ENCODE measurements at places on chromosomes 13 and 19.

DNA sequence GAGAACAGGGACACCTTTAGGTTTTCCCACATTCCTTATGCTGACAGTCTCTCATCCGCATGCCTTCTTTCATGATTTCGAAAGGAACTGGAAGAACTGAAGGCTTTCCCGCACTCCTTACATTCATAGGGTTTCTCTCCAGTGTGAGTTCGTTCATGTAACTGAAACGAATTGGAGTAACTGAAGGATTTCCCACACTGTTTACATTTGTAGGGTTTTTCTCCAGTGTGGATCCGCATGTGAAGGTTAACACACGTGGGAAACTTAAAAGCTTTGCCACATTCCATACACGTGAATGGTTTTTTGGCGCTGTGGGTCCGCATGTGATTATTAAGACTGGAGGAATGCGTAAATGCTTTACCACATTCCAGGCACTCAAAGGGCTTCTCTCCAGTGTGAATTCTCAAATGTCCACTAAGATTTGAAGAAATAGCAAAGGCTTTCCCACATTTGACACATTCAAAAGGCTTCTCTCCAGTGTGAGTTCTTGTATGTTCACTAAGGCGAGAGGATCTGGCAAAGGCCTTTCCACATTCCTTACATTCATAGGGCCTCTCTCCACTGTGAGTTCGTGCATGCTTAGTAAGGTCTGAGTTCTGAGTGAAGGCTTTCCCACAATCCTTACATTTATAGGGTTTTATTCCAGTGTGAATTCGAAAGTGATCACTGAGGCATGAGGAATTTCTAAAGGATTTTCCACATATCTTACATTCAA lies 22.0 kb downstream of the ZNF266 start:
- DNase-seq, result no peak

DNA sequence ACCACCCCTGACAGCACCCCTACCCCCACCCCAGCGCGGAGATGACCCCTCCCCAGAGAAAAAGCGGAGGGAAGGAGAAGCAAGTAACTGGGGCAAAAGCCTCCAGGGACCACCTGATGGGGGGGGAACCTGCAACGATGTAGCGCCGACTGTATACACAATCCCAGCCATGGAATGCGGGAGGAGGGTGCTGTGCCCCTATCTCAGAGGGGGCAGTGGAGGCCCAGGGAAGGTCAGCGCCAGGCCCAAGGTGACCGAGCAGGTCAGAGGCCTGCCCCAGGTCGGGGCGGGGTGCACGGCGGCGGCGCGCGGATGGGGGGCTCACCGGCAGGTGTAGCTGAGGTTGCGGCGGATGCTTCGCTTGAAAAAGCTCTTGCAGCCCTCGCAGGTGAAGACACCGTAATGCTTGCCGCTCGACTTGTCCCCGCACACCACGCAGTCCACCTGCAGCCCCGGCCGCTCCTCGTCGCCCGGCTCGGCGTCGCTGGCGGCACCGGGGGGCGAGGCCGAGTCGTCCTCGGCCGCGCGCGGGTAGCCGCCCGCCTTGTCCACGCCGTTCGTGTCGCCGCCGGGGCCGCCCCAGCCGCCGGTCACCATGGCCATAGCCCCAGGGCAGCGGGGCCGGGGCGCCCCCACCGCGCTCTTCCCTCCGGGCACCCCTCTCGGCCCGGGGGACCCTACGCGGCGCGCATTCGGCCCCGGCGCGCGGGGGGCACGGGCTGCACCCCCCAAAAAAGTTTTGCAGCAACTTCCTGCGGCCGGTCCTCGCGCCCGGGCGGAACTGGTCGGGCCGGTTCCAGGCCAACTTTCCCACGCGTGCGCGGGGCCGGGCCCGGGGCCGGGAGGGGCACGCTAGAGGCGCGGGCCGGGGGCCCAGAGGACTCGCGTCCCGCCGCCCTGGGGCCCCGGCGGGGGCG lies 843 bp downstream of the NR2F6 start:
- peak; percentile 39 for DNase-seq

DNA sequence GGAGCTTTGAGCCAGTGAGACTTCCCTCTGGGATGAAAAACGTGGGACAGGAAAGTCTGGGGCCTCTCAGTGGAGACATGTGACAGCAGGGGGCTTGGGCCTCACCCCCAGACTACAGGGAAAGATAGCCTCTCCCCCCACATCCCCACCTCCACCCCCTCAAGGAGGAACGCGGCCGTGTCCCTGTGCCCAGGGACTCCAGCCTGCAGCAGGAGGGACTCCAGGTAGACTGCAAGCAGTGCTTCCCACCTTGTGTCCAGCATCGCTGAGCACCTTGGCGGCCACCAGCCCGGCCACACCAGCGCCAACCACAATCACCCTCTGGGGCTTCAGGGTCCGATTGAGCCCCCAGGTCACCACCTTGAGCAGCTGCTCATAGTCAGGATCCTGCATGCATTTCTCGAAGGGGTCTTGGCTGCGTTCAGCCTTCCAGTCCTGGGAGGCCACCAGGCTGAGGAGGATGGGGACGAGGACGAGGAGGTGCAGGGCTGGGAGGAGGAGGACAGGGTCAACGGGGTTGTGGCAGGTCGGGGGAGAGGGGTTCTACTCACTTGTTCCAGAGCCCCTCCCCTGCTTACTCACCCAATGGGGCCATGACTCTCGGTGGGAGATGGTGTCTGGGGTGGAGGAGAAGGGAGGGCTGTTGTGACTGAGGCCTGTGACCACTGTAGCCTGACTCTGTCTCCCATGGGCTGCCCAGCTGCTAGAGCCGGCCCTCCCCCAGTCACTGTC lies 955 bp downstream of the IL4I1 start:
- no peak for DNase-seq

- DNase-seq, result no peak
These were observed 108.9 kb downstream of the ZAR1L start for GRCh38 chr13:32206097-32206740.

- DNase-seq, result peak; percentile 15
These were observed 5.2 kb downstream of the PRX start for GRCh38 chr19:40407714-40408597.

DNA sequence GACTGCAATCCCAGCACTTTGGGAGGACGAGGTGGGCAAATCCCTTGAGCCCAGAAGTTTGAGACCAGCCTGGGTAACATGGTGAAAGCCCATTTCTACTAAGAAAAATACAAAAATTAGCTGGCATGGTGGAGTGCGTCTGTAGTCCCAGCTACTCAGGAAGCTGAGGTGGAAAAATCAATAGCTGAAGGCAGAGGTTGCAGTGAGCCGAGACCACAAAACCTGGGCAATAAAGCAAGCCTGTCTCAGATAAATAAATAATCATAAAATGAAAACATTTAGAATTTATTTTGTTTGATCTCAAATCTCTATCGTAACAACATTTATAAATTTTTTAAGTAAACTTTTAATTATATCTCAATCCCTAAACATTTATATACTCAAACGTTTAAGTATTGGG lies 36.6 kb downstream of the USP12 start:
- no peak for DNase-seq

DNA sequence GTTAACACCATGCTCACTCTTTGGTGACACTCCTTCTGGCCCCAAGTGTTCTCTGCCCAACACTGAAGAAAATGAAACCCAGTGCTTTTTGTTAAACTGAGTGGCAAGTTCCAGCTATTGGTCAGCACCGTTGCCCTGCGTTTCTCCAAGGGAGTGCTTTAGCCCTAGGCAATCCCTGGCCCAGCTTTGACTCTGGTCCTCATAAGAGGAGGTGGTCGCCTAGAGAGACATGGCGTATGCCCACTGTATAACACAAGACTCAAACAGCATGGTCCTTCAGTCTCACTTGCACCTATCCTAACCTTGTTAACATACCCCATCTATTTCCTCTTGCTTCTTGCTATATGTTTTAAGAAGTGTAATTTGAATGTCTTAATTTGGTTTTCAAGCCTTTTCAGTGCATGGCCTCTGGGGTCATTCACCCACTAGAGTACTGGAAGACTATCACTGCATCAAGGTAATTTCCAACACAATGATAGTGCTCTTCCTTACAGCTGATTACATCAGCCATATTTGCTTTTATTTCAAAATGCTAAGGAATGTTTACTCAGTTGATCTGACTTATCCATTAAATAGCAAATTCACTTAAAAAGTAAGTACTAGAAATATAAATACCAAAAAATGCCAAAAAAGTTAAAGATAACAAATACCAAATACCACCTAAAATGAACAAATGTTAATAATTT lies 190.5 kb upstream of the SOX21 start:
- no peak for DNase-seq
